Stimulated activated CD4-positive, alpha-beta T cell treated with anti-CD3 and anti-CD28 coated beads, TNF-alpha, amount 100 ng/mL, for 1 hour (primary cell): ENCODE measurements at places on chromosomes 12 and 14.

DNA sequence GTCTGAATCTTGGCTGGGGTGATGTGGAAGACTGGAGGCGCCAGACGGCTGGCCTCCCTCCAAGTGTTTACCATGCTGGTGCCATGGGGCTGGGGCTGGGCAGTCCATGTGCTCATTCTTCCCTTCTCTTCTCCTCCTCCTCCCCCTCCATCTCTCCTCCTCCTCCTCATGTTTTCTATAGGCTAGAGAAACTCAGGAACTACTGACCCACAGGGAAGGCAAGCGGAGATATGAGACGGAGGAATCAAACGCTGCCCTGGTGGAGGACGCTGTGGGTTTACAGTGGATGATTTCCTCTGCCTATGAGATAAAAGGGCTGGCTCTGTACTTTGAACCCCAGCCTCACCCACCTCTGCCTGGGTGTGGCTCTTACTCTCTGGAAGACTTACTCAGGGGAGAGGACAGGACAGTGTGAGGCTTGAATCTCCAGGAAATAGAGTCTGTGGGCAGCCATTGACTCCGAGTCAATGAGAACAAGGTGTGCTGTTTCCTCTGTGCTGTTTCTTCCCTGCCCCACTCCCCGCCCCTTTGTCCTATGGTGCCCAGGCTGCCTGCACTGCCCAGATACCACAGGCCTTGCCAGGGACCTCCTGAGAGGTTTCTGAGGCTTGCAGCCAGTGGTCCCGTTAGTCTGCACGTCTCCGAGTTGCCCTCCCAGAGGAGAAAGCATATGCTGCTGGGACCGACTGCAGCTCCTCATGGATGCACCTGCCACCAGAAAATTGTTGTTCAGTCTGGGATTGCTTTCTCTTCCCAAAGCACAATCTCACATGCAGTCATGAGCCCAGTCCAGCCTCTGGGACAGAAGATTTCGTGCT is 132.6 kb upstream of the ARHGAP5 start:
- no peak for DNase-seq

DNA sequence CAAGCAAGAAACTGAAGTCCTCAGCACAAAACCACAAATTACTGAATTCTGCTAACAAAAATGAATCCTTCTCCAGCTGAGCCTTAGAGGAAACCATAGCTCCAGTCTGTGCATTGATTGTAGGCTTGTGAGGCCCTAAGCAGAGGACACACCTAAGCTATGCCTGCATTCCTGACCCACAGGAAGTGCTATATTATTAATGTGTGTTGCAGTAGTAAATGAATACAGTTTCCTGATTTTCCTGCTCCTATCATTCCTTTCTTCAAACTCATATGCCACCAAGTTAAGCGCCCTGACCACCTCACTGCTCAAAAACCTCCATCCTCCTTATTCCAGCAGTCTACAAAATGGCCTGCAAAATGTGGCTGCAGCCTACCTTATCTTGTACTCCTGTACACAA is 151.9 kb upstream of the ABCD2 start:
- no peak for DNase-seq

GRCh38 chr12:1305063-1305434 is 289.3 kb downstream of the FBXL14 start:
- DNase-seq = no peak

DNA sequence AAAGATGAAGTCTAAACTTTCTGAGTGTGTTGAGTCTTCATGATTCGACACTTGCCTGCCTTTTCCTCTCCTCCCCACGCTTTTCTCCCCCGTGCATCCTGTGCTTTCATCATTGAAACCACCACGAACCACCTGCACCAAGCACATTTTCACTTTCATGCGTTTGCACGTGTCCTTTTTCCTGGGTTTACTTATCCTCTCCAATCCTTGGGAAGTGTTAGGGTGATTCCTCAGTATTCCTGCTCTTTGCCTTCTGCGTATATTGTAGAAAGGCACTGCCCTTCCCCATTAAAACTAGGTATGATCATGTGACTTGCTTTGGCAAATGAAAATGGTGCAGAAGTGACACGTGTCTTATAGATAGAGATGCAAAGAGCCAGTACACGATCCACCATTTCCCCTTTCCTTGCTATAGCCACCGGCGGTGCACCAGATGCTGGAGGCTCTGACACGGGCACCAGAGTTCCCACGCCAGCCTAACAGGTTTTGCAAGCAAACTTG is 106.6 kb downstream of the BRMS1L start:
- DNase-seq = no peak

DNA sequence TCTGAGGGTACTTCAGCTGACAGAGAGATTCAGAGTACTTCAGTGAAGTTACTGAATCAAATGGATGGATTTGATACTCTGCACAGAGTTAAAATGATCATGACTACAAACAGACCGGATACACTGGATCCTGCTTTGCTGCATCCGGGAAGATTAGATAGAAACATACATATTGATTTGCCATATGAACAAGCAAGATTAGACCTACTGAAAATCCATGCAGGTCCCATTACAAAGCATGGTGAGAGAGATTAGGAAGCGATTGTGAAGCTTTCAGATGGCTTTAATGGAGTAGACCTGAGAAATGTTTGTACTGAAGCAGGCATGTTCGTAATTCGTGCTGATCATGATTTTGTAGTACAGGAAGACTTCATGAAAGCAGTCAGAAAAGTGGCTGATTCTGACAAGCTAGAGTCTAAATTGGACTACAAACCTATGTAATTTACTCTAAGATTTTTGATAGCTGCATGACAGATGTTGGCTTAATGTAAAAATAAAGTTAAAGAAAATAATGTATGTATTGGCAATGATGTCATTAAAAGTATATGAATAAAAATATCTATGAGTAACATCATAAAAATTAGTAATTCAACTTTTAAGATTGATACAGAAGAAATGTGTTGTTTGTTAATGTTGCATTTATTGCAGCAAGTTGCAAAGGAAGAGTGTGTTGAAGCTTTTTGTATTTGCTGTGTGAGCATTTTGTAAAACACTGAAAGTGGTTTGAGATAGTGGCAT is 136.1 kb upstream of the RAP1B start:
- no peak for DNase-seq

DNA sequence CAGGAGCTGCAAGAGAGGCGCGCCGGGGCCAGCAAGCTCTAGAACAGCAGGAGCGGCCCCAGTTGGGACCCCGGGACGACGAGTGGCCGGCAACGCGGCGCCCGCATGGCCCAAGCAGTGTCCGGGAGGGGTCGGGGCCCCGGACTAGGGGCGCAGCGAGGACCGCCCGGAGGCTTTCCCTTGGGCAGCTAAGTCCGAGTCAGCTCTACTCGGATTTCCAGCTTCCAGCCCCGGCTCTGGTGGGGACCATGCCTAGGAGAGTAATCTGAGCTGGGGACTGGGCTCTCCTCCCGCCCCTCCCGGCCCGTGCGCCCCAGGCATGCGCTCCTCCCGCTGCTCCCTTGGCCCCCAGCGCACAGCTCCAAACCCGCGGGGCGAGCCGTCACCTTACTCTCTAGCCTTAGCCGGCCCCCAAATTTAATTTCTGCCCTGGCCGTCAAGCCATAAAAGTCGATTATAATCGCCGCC is 41.6 kb upstream of the CAPRIN2 start:
- no peak for DNase-seq

DNA sequence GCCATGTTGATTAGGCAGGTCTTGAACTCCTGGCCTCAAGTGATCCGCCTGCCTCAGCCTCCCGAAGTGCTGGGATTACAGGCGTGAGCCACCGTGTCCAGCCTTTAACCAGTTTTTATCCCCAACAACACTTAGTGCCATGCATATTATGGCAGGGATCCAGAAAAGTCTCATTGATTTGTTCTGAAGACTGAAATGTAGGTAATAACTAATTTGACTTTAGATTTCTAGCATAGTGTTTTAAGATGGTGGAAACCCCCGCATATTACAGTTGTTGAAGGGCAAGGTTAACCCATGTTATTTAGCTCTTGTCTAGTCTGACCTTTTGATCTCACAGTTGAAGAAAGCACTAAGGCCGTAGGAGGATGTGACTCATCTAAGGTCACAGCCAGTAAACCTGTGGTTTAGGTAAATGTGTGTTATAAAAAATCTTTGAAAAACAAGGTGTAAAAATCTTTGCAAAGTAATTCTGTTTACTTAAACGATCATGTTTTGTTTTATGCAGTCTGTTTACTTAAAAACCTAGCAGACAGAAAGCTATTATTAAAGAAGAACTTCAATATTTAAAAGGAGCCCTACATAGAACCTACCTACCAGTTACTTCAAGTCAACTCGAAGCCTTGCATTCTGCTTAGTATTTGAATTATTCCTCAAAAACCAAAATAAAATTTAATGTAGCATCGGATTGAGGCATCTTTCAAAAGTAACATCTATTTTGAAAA is 24.8 kb downstream of the BICDL1 start:
- no peak for DNase-seq

GRCh38 chr14:92198804-92199203 is 77.0 kb downstream of the CPSF2 start:
- DNase-seq = no peak

- no peak for DNase-seq
These were observed 74.3 kb downstream of the RFLNA start for GRCh38 chr12:124369055-124369826.

DNA sequence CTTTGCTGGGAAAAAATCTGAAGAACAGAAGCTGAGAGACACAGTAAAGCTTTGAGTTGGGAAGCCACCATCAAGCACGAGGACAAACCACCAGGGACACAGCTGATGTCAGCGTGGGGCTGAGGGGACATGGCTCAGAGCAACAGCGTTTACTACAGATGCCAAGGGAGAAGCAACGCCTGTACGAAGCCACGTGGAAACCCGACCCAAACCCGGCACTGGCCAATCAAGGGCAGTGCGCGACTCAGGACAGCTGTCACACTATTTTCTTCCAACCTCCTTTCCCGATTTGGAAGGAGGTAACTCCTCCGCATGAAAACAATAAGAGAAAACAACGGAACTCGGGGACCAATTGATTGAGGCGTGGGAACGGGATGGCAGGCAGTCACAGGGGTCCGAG is 20.2 kb upstream of the CHGA start:
- DNase-seq = no peak

DNA sequence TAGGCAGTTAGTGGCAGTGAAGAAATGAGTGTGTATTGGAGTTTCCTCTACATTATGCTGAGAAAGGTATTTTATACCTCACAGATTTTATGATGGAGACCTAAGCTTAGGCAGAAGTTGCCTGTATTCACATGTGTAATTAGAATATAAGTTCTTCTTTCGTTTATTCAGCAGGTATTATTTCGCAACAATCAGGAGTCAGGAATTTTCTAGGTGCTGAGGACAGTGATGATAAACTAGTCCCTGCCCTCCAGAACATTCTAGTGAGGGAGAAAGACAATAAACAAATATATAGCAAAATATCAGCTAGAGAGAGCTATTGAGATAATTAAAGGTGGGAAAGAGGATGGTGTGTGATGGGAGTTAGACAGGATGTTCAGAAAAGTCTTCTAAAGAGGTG is 345.7 kb downstream of the GRIN2B start:
- DNase-seq = no peak

DNA sequence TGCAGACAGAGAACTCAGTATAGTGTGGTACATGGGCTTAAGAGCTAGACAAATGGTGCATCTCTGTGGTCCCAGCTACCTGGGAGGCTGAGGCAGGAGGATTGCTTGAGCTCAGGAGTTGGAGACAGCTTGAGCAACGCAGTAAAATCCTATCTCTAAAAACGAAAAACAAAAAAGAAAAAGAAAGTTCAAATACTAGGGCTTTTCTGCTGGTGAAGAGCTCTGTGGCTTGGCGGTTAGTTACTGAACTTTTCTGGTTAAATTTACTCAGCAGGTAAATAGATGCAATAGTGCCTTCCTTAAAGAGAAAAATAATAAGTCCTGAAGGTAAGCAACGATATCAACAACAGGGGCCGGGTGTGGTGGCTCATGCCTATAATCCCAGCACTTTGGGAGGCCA is 31.4 kb upstream of the RAP1B start:
- DNase-seq = no peak

- DNase-seq = peak; percentile 13
These were observed 216 bp downstream of the IKBIP start for GRCh38 chr12:98644433-98644711.

GRCh38 chr12:98863167-98863566 is 218.1 kb downstream of the APAF1 start:
- no peak for DNase-seq

- DNase-seq = no peak
These were observed 13.7 kb downstream of the COL2A1 start for GRCh38 chr12:47990351-47991105.

DNA sequence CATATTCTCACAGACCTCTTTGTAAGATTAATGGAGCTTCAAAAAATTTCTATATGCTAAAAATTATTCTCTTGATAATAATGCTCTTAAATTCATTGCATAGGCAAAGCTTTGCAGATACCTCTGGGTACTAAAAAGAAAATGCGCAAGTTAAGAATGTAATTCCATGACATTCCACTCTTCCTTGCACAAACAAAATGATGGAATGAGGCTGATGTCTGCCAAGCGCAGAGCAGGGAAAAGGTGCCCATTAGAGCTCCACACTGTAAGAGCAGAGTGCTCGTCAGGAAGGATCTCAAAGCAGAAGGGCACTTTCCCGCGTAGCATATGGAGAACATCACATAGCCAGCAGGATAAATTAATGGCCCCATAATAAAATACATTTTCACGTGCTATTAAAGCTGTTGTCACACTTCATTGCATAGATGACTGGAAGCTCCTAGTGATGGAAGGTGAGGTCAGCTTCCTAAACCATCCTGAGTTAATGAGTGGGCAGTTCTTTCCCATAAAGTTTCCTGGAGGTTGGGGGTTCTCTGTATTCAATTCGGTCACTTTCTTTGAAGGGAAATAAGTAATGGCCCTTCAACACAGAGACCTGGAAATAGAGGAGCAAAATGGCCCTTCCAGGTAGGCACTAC is 1058.9 kb downstream of the GALC start:
- no peak for DNase-seq

- DNase-seq = peak; percentile 82
These were observed 64.1 kb upstream of the PPP4R3A start for GRCh38 chr14:91573894-91574837.

- no peak for DNase-seq
These were observed 67.9 kb upstream of the ESRRB start for GRCh38 chr14:76307786-76308780.

GRCh38 chr12:64729909-64730587 is 29.2 kb downstream of the GNS start:
- DNase-seq = no peak

GRCh38 chr14:77024171-77024691 is 4.3 kb downstream of the IRF2BPL start:
- DNase-seq = no peak

DNA sequence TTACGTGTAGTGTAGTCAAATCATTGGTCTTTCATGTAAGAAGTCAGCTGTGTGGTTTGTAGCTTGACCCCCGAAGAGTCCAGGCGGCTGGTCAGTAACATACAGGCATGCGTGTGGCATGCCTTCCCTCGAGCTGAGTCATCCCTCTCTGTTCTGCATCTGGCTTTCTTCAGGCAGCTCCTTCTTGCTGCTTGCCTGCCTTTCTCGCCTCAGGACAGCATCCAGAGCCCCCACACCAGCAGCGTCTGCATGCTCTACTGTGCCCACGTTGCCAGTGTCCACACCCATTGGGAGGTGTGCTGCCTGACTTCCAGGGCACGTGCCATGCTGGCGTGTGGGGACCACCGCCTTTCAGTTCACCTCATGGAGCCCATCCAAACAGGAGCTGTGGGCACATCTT is 96.8 kb downstream of the EP400 start:
- no peak for DNase-seq

GRCh38 chr14:39875028-39875427 is 442.8 kb upstream of the FBXO33 start:
- no peak for DNase-seq
